Fibroblast of upper back skin (primary cell): ENCODE measurements at places on chromosomes 7 and 10.

- no peak for DNase-seq
Observed at GRCh38 chr10:120588311-120588710, 131.3 kb downstream of the PLPP4 start.

- peak; percentile 93 for DNase-seq
Observed at GRCh38 chr7:30799206-30799975, 28.2 kb downstream of the MINDY4 start.

DNA sequence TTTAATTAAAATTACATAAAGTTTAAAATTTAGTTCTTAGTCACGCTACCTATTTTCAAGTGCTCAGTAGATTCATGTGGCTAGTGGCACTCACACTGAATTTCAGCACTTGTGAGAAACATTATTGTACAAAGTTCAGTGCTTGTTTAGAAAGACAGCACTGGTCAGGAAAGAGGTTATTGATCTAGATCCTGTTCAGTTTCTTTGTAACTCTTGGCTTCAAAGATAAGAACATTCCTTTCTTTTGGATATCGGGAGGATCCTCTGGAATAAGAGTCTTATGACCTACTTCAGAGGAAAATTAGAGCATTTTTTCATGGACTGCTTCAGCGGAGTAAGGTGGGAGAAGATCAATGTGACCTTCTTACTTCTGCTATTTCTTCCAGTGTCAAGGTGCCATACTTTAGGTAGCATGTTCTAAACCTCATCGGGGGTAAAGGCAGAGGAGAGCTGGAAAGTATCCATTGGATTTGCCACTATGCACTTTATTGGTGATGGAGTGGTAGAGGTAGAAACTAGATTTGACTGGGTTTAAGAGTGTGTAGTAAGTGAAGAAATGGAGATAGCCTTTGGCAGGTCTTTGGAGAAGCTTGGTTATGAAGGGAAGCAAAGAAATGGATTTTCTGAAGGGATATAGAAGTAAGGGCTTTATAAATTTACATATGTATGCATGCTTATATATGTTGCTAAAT lies 39.9 kb downstream of the PHYHIPL start:
- DNase-seq: no peak

DNA sequence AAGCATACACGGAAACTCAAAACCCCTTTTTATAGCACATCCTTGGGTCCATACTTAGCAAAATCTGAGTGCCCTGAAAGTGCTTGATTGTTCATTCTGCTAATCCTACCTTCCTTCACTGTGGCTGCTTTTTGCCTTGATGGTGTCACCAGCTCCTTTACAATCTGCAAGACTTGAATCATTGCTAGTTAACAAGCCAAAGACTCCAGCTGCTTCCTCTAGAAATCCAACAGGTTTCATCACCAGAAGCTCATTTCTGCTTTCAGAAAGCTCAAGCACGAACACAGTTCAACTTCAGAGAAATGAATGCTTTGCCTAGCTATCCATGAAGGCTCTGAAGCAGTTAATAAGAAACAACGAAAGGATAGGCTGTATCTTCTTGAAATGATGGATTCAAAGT lies 38.0 kb downstream of the USP6NL start:
- peak; percentile 39 for DNase-seq

- no peak for DNase-seq
Observed at GRCh38 chr10:2392145-2392812, 655.0 kb upstream of the ADARB2 start.

DNA sequence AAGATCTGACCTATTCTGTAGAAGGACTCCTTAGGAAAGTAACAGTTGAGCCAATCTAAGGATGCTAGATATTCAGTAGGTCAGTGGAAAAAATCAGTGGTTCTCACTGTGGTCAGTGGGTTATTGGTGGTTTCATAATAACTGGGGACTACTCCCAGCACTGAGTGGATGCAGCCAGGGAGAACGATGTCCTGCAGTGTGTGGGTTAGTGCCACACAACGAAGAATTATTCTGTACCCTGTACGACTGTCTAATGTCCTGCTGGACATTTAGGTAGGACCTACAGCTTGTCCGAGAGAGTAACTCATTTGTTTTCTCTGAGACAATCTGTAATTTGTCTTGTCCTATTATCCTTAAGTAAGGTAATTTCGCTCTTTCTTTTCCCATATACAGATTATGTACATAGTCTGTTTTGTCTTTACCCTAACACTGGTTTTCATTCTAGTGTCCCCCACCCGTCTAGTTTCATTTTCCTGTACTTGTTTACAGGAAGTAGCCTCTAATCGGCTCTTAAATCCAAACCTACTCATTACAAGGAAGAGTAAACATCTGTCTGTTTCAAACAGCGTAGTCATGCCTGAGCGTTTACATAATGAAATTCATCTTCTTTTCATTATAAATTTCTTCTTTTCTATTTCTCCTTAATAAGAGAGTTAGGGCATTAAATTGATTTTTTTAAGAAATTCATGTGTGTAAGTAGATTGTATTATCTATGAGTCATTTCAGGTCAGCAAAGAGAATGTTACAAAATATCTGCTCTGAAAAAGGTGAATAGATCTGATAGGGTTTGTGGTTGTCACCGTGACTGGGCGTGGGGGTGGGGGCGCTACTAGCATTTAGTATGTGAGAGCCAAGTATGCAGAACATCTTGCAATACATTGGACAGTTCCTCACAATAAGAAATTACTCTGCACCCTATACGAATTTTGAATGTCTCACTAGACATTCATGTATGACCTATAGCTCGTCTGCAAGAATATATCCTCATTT lies 8.3 kb upstream of the ZC3HAV1L start:
- no peak for DNase-seq

DNA sequence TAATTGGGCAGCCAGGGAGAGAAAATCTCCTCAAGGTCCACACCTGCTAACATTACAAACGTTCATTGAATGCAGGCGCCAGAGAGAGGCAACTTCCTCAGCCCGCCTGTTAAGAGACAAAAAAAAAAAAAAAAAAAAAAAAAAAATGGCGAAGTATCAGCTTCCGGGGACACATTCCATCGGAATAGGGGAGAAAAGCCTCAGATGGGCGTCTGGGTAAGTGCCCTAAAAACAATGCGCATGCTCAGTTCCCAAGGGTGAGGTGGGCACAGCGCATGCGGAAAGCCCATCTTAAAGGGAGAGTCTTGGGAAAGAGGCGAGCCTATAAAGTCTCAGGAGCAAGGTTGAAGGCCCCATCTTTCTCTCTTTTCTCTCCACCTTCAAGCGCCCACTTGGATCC lies 1139.7 kb upstream of the CELF2 start:
- no peak for DNase-seq

- peak; percentile 77 for DNase-seq
Observed at GRCh38 chr10:10500937-10501336, 516.7 kb upstream of the CELF2 start.
